ENCODE measurements at places on chromosomes 5 and 9.

- no peak for DNase-seq
These were observed 59.2 kb upstream of the NR4A3 start for GRCh38 chr9:99762470-99762869.

- DNase-seq = no peak
These were observed 98.5 kb downstream of the ARSB start for GRCh38 chr5:78886341-78887230.

- no peak for DNase-seq
These were observed 21.7 kb downstream of the ERGIC1 start for GRCh38 chr5:172855597-172856292.

DNA sequence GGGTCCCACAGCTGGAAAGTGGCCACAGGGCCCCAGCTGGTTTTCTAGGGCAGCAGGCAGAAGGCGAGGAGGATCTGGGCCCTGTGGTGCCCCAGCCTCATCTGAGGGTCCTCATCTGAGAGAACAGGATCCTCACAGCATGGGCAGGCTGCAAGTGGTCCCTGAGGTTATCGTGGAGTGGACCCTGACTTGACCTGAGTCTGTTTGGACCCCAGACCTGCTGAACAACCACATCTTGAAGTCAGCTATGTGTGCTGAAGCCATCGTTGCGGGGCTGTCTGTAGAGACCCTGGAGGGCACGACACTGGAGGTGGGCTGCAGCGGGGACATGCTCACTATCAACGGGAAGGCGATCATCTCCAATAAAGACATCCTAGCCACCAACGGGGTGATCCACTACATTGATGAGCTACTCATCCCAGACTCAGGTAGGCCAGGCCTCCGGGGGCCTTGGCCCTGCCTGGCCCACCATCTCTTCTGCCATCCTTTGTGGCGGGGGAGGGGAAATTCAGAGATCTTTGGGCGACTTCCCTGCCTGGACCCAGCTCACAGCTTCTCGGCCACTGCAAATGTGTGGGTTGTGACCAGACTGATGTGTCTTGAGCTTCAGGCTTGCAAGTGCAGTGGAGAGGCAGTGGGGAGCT lies 24.0 kb downstream of the TGFBI start:
- DNase-seq = no peak

DNA sequence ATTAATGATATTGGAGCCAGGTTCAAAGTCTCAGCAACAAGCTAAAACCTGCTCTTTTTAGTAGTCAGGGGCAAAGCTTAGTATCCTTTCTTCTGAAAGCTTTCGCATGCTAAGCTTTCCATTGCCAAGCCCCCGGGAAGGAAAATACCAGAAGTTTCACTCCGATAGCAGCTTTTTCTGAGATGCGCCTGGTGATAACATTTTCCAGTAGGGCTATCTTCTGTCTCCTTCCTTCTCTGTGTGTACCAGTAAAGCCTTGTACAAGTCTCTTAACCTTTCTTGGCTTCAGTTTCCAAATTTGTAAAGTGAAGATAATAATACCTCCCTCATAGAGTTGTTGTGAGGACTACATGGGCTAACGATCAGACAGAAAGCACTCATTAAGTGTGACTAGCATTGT lies 36.7 kb downstream of the DOCK8 start:
- DNase-seq = no peak

DNA sequence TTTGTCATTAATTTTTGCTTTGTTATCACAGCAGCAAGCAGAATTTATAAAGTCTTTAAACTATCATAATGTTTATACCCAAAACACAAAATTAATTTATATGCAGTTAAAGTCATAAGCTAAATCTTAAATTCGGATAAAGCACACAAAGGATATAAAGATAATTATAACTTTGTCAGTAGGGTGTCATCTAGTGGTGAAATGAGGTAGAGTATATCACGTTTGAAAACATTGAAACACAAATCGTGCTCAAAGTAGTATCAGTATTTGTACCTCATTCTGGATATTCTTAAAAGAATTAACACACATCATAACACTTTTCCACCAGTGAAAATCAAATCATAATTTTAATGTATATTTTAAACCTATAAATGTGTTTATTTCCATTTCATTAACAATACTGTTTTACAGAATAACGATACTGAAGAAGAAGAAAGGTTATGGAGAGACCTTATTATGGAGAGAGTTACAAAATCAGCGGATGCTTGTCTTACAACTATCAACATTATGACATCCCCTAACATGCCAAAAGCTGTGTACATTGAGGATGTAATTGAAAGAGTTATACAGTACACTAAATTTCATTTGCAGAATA lies 129.5 kb downstream of the NIPBL start:
- no peak for DNase-seq

DNA sequence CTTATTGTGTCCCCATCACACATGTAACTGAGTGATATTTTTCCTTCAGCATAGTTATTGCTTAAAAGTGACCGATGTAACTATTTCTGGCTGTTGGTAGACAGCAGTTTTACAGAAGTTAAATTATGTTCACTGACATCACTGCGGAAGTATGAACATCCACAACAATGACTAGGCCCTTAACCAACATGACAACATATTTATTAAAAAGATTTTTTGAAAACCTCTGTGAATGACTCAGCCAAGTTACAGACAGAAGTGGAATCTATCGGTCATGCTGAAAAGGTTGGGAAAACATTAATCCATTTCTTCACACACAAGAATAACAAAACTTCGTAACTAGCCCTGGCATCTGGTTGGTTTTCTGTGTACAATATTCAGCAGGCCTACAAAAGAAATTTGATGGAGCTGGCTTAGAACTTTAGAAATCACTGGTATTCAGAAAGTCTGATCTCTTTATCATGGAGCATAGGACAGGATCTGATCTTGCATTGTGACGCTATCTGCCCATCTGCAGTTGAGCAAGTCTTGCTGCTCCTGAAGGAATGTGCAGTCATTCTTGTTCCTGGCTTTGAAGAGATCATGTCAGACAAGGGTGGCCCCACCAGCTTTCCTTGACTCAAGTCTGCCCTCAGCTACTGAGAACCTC lies 6.5 kb downstream of the GLIS3 start:
- no peak for DNase-seq

DNA sequence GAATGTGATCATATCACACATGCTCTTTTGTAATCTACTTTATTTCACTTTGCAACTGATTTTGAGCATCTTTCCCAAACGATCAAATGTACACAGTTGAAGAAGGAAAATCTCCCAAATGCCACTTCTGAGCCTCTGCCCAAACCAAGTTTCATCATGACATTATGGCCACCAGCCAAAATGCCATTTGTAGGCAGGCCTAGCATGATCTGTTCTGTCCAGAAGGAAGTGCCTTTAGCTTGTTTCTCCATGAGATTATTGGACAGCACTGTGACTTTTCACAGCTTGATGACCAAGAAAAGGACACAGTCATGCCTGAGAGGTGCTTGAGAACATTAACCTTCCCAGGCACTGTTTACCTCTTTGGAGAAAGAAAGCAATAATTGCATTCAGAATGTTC lies 73.2 kb upstream of the PIP5K1B start:
- DNase-seq = no peak

DNA sequence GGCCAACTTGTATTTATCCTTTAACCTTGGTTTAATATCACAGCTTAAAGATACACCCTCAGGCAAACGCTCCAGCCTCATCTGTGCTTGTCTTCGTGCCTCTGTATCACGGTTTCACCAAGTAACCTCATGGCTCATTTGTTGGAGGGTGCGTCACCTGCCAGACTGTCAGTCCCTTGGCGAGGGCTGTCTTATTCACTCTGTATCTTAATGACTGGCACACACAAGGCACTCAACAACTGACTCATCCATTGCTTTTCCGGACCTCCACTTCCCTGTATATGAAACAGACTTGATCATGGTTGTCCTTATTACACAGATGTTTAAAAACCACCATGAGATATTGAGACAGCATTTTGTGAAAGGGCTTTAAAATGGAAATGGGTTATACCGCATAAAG lies 28.0 kb downstream of the LCP2 start:
- DNase-seq = peak; percentile 57

GRCh38 chr9:136226680-136227407 lies 18.8 kb downstream of the QSOX2 start:
- no peak for DNase-seq

GRCh38 chr5:157458835-157459234 lies 1.2 kb upstream of the NIPAL4 start:
- no peak for DNase-seq

DNA sequence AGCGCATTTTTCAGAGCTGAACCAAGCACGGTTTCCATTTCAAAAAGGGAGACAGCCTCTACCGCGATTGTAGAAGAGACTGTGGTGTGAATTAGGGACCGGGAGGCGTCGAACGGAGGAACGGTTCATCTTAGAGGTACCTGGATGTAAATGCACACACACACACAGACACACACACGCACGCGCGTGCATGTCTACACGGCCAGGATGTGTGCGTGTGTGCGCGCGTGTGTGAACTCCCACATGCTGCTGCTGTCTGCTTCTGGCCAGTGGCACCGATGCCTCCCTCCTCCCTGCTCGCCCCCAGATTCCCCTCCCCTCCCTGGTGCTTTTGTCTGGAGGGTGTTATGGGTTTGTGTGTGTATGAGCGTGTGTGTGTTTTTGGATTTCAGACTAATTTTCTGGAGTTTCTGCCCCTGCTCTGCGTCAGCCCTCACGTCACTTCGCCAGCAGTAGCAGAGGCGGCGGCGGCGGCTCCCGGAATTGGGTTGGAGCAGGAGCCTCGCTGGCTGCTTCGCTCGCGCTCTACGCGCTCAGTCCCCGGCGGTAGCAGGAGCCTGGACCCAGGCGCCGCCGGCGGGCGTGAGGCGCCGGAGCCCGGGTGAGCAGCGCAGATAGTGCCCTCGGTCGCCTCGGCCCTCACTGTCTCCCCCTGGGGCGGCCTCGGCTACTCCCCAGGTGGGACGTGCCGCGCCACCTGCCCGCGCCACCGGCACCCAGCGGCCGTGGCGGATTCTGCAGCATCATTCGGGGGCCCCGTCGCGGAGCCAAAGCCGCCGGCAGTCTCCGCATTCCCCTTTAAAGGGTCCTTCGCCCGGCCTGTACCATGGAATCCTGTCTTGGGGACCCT lies at the start of gene NTRK2:
TSS of gene NTRK2 (plus strand) at position 442 of the 850 bp plus-strand sequence. CDS start 1,020 bp downstream, outside the sequence.
- DNase-seq = no peak

DNA sequence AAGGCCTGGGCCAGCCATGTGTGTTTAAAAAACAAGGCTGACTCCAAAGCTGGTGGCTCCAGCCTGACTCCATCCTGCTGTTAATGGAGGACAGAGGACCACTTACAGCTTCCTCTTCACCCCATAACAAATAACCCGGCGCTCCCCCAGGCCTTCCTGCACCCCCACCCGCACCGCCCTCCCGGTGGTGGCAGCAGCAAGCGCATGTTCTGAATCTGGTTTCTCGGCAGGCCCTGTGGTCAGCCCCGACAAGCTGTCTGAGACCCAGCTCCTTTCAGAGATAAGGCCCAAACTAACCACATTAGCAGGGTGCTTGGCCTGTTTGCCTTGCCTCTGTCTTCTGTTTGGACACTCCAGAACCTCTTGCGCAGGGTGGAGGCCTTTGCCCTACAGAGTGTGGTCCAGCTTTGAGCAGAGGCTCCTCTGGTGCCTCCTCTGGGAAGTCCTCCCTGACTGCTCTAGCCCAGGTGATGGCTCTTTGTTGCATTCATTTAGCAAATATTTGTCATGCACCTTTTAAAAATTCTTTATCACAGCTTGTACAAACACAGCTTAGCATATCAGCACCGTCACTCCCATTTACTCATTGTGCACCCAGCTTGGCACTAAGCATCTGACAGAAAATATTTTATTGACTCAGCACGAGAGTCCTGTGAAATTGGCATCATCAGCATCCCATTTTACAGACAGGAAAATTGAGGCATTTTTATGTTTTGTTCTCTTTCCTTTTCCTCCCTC lies 78.4 kb downstream of the NDFIP1 start:
- DNase-seq = no peak

- no peak for DNase-seq
These were observed 1672.1 kb upstream of the C9orf72 start for GRCh38 chr9:29245351-29245750.

Measured in stimulated activated CD4-positive, alpha-beta T cell treated with anti-CD3 and anti-CD28 coated beads, Interleukin-12 subunit alpha, Interleukin-12 subunit beta, amount 100 ng/mL, for 48 hours (primary cell).